ENCODE measurements at places on chromosomes 4 and X. TPM values are rescaled to one million over a fixed set of nuclear protein-coding genes. Genes with fewer than 3 reads are reported as not detected.

GRCh38 chr4:169220854-169221411, 49.8 kb downstream of the SH3RF1 start:
- peaks cover 13% of the 10 kb centered on the region for H3K4me1 ChIP-seq
- no peak overlapping the region for H3K27ac ChIP-seq

CYBB gene
- 0.38 TPM for total RNA-seq

GRCh38 chrX:39850630-39851152, 247.1 kb downstream of the BCOR start:
- DNase-seq, result no peak
- H3K4me1 ChIP-seq, result peaks cover 31% of the 10 kb centered on the region
- H3K27me3 ChIP-seq, result no peaks in the 10 kb centered on the region
- H3K4me3 ChIP-seq, result no peak overlapping the region
- no peaks in the 10 kb centered on the region for H3K36me3 ChIP-seq

ADAMTS3 gene
- total RNA-seq, result 10.7 TPM

- H3K36me3 ChIP-seq, result no peaks in the 10 kb centered on the region
- H3K4me3 ChIP-seq, result no peak overlapping the region
- no peaks in the 10 kb centered on the region for H3K4me1 ChIP-seq
- H3K27ac ChIP-seq, result no peak overlapping the region
- DNase-seq, result no peak
- H3K27me3 ChIP-seq, result no peaks in the 10 kb centered on the region
These were observed 107.3 kb upstream of the PRDX4 start for GRCh38 chrX:23559975-23560374.

GRCh38 chr4:2598511-2599303, 62.3 kb downstream of the FAM193A start:
- H3K27ac ChIP-seq, result peak overlapping the region; percentile 16
- H3K36me3 ChIP-seq, result peaks cover 10% of the 10 kb centered on the region
- DNase-seq, result no peak
- peaks cover 37% of the 10 kb centered on the region for H3K4me1 ChIP-seq
- no peaks in the 10 kb centered on the region for H3K27me3 ChIP-seq
- no peak overlapping the region for H3K4me3 ChIP-seq

FGD1 gene
- 39.9 TPM for total RNA-seq

TRPC5OS gene
- total RNA-seq, result not detected

NEIL3 gene
- 5.9 TPM for total RNA-seq
